RCC 7860 (cell line): ENCODE measurements at places on chromosomes 11 and 22.

GRCh38 chr11:78179459-78180071 lies 8.9 kb downstream of the KCTD21 start:
- no peak for DNase-seq

DNA sequence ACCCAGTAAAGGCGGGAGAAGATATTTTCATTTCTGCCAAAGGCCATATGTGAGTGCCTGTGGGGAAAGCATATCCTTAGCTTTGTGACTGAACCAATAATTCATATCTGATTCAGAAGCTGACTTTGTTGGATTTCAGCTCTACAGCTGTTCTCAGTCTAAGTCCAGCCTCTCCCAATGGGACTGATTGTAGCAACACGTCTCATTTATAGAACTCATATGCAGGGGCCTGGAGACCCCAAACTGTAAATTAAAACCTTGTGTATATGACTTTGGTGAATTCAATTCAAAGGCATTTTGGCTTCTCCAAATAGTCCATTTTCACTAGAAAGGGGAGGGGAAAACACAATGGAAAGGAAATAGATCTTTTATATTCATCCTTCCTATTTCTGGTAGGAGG lies 250.4 kb upstream of the SORL1-AS1 start:
- no peak for DNase-seq

GRCh38 chr11:9200471-9200870 lies 64.7 kb downstream of the DENND5A start:
- no peak for DNase-seq

- DNase-seq = no peak
These were observed 31.9 kb downstream of the CTNND1 start for GRCh38 chr11:57793351-57794115.

DNA sequence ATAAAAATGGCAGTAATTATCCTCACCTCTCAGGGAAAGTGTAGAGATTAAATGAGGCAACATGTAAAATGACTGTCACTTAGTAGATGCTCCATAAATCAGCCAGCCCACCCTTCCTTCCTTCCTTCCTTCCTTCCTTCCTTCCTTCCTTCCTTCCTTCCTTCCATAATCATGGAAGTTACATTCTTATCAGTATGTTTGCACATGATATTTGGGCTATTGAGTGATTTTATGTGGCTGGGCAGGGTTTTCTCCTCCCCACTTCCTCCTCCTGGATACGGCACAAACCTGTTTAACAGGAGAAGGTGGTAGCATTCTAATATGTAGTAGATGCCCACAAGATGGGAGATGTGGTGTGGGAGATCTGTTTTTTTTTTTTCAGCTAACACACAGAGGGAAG lies 11.9 kb downstream of the LYVE1 start:
- DNase-seq = no peak
